ENCODE measurements at places on chromosomes 5 and 9. TPM values are rescaled to one million over a fixed set of nuclear protein-coding genes. Genes with fewer than 3 reads are reported as not detected.

ADAMTS19 gene
- polyA plus RNA-seq, result 0.06 TPM

PCDHGA5 gene
- polyA plus RNA-seq, result 0.43 TPM

CANX gene
- polyA plus RNA-seq, result 123 TPM

CARD6 gene
- polyA plus RNA-seq, result 6.7 TPM

NMUR2 gene
- 0.04 TPM for polyA plus RNA-seq

RRAGA gene
- polyA plus RNA-seq, result 98.2 TPM

HTR1A gene
- not detected for polyA plus RNA-seq

CDC20B gene
- polyA plus RNA-seq, result not detected

C9orf50 gene
- polyA plus RNA-seq, result not detected

ADRB2 gene
- polyA plus RNA-seq, result 0.71 TPM

HMCN2 gene
- polyA plus RNA-seq, result 0.98 TPM

ESM1 gene
- polyA plus RNA-seq, result 0.82 TPM

CDHR2 gene
- polyA plus RNA-seq, result 0.42 TPM

NR2F1 gene
- 47.7 TPM for polyA plus RNA-seq

LMX1B gene
- 0.10 TPM for polyA plus RNA-seq

SHROOM1 gene
- 7.1 TPM for polyA plus RNA-seq

FBXL7 gene
- polyA plus RNA-seq, result 1.2 TPM

UNC13B gene
- polyA plus RNA-seq, result 9.9 TPM

FIBCD1 gene
- polyA plus RNA-seq, result 0.21 TPM

CDH9 gene
- not detected for polyA plus RNA-seq

CDH18 gene
- polyA plus RNA-seq, result not detected

SHC3 gene
- polyA plus RNA-seq, result 0.13 TPM

GFM2 gene
- polyA plus RNA-seq, result 12.5 TPM

SPAG8 gene
- 0.78 TPM for polyA plus RNA-seq

LCN9 gene
- 0.08 TPM for polyA plus RNA-seq

ABLIM3 gene
- polyA plus RNA-seq, result 37.5 TPM

SPINK13 gene
- not detected for polyA plus RNA-seq

All from adipose tissue (tissue), 3 donors.